GM23338 (cell line): ENCODE measurements at places on chromosomes 11 and 22. TPM values are rescaled to one million over a fixed set of nuclear protein-coding genes. Genes with fewer than 3 reads are reported as not detected.

DNA sequence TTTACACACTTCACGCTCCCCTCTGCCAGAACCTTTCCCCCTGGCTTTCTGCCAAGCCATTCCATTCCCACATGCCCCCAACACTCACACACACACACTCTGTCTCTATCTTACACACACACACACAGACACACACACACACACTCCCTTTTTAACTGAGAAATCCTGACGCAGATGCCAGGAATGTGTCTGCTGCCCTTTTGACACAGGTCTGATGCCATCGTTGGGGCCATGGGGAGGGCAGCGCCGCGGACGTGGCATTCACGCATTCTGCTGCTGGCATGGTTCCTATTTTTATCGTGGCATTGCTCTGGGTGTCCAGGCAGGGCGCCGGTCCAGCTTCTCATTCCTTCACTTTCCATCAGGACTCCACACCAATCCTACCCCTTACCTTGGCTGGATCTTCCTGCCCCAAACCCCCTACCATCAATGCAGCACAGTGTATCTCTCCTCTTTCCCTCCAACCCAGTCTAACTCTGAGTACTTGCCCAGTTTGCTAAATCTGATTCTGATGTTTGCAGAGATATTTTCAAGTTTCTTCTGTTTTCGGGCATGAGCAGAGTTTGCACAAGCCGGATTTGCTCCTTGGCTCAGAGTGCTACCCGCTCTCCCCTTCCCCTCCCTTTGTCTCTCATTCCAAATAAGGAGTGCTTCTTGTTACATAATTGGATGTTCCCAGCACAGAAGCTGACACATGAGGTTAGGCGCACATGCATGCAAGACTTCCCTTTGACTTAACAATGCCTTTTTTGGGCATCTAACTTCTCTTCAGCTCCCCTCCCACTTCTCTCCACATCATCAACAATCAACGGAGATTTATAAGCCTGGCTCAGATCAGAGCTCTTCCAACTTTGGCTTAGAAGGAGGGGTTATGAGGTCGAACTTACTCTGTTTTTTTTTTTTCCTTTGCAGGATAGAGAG lies 18.8 kb downstream of the SNX19 start:
- no peak for DNase-seq

DNA sequence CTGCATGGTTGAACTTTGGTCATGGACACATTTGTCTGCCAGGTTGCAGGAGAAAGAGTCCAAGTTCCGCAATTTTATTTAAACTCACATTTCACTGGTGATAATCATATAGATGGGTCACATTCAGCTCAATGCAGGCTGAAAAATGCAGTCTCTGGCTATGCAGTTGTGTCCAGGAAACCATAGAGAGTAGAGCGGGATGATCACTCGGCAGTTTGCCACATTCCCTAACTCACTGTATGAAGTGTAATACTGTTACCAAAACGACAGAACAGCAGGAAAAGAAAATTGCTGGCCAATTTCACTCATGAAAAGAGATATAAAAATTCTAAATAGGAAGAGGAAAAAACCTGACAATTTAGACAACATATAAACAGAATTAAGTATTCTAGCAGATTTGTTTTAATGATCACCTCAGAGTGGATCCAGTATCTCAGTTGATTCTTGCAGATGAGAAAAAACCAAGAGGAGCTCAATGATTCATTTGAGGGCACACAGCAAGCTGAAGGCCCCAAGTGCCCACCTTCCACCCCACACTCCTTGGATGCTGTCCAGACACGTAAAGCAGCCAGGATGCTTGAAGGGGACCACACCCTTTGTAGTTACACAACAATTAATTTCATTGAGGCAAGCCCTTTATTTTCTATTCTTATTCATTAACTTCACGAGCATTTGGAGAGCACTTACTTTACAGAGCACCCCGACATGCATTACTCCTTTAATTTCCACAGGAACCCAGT lies 422.3 kb downstream of the SOX6 start:
- DNase-seq = no peak

UPK3A gene
- total RNA-seq = 0.89 TPM in 1 of 2 replicates, not detected in the other

GRCh38 chr22:32882360-32882755 lies 80.9 kb downstream of the TIMP3 start:
- DNase-seq = no peak

- DNase-seq = peak; percentile 49
Observed at GRCh38 chr11:126601550-126602215, 246.2 kb downstream of the ST3GAL4 start.

TRIM3 gene
- 15.0 and 21.1 TPM in 2 replicates for total RNA-seq

SMIM35 gene
- not detected in 2 replicates for total RNA-seq

PHETA2 gene
- 5.9 and 7.6 TPM in 2 replicates for total RNA-seq

RFPL1 gene
- total RNA-seq = not detected in 2 replicates

GRK2 gene
- 62.2 and 72.5 TPM in 2 replicates for total RNA-seq

GSC2 gene
- not detected in 2 replicates for total RNA-seq
